ENCODE measurements at places on chromosomes 7 and 10. TPM values are rescaled to one million over a fixed set of nuclear protein-coding genes. Genes with fewer than 3 reads are reported as not detected.
A peak's percentile ranks its signal among the peaks of the same experiment; 100 is the strongest.

GRCh38 chr7:33627741-33628140 is 277.6 kb upstream of the BMPER start:
- no peak for DNase-seq

DNA sequence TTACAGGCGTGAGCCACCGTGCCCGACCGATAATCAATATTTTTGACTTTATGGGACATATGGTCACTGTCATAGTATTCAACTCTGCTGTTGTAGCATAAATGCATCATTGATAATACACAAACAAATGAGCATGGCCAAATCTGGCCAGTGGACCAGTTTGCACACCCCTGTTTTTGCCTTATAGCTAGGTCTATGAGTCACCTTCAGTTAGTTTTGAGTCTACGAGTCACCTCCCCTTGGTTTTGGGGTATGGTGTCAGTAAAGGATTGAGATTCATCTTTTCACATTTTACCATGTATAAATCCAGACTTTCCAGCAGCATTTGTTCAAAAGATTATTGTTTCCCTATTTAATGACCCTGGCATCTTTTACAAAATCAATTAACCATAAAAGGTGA is 362.5 kb upstream of the NRP1 start:
- no peak for DNase-seq

GRCh38 chr10:6108631-6109443 is 20.0 kb downstream of the RBM17 start:
- no peak for DNase-seq

DNA sequence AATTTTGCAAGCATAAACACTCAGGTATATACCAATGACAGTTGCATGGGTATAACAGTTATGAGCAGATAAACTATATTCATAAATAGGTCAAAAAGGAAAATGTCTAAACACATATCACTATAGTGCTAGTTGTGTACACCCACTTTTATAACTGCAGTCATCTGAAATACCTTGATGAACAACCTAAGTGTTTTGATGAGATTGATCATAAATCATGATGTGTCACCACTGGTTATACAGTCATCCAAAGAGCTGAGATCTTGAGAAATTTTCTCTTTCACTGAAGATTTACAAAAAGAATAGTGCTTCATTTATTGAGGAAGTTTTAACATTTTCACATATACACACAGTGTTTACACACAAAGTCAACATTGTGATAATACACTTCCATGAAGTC is 78.6 kb upstream of the SLC25A13 start:
- DNase-seq = no peak

- DNase-seq = no peak
These were observed 123.0 kb upstream of the SFMBT2 start for GRCh38 chr10:7533657-7534479.

DNA sequence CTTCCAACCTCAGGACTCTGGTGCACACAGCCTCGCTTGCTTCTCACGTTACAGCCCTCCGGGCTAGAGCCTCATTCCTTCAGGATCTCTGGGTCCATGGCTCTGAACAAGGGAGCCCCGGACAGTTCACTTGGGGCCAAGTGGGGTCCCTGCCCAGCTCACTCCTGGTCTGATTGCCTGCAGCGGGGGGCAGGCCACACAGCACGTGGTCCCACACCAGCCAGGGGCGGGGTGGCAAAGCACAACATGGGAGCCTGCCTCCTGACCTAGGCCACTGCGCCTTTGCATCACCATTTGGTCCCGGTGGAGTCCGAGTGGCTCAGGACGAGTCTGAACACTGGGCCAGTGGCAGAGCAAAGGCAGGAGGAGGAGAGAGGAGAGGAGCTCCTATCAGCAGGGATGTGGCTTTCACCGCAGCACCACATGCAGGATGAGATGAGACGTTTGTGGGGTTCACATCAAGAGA is 13.4 kb upstream of the CRYGN start:
- no peak for DNase-seq

- DNase-seq = no peak
These were observed 52.7 kb downstream of the EEPD1 start for GRCh38 chr7:36205803-36206202.

GRCh38 chr7:112370436-112370835 is 79.8 kb upstream of the IFRD1 start:
- no peak for DNase-seq

DNA sequence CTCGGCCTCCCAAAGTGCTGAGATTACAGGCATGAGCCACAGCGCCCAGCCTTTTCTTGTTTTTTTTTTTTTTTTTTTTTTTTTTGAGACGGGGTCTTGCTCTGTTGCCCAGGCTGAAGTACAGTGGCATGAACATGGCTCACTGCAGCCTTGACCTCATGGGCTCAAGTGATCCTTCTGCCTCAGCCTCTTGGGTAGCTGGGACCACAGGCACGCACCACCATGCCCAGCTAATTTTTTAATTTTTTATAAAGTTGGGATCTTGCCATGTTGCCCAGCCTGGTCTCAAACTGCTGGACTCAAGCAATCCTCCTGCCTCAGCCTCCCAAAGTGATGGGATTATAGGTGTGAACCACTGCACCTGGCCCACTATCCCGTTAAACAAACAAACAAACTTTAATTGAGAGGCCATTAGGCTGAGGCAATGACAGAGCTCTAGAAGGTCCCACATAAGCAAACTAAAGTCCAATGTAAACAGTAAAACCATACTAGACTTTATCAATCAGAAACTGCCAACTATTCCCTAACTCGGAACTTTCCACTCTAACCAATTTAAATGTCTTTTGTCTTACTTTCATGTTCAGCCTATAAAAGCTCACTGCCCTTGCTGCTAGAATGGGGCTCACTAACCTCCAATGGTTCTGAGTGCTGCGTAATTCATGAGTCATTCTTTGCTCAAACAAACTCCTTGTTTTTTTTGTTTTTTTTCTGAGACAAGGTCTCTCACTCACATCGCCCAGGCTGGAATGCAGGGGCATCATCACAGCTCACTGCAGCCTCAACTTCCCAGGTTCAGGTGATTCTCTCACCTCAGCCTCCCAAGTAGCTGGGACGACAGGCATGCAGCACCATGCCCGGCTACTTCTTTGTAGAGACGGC is 1.9 kb downstream of the DHX32 start:
- peak; percentile 84 for DNase-seq

- DNase-seq = peak; percentile 100
These were observed 17.1 kb upstream of the CPA1 start for GRCh38 chr7:130363026-130363847.

ZNF365 gene
- 2.4 TPM for total RNA-seq

WDFY4 gene
- not detected for total RNA-seq

TRRAP gene
- total RNA-seq = 14.4 TPM

TMEM213 gene
- total RNA-seq = not detected

IRF5 gene
- 0.60 TPM for total RNA-seq

SAP25 gene
- 0.80 TPM for total RNA-seq

MBL2 gene
- total RNA-seq = not detected
